Activated naive CD4-positive, alpha-beta T cell (primary cell): ENCODE measurements at places on chromosomes 16 and 17.

DNA sequence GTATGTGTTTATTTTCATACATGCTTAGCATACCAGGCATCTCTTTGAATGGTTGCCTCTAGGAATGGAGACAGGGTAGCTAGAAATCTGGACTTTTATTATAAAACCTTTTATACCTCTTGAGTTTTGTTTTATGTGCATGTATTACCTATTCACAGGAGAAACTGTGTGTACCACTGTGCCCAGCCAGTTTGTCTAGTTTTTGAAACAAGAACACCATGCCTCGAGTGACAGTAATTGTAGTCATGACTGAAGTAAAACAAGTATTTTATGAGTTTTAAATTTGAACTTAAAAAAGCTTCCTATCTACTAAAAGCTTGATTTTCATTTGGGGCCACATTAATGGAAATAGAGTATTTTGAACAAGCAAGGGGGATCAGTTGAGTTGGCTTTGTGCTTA, 57.4 kb downstream of the SNTB2 start:
- no peak for DNase-seq

DNA sequence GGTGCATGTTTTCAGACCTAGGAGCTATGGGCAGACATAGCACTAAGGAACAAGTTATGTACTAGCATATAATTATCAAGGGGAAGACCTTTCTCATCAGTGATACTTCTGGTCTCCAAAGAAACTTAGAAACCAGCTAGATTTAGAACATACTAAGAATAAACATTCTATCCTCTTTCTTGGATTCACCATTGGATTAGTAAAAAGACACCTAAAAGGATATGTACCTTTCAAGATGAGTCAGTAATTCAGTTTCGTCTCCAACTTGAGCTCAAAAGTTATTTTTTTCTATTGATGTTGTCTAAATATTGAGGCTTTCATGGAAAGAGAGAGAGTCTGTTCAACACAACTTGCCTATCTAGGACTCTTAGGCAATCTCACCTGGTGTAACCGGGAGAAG, 13.2 kb downstream of the ZNF821 start:
- no peak for DNase-seq

GRCh38 chr17:8954339-8954738, 11.2 kb downstream of the PIK3R5 start:
- DNase-seq = no peak

GRCh38 chr17:1371893-1372590, 28.0 kb downstream of the YWHAE start:
- no peak for DNase-seq

GRCh38 chr17:64534187-64534586, 27.4 kb downstream of the CEP95 start:
- no peak for DNase-seq

- DNase-seq = no peak
These were observed 3.5 kb upstream of the CDC27 start for GRCh38 chr17:47192554-47192953.

DNA sequence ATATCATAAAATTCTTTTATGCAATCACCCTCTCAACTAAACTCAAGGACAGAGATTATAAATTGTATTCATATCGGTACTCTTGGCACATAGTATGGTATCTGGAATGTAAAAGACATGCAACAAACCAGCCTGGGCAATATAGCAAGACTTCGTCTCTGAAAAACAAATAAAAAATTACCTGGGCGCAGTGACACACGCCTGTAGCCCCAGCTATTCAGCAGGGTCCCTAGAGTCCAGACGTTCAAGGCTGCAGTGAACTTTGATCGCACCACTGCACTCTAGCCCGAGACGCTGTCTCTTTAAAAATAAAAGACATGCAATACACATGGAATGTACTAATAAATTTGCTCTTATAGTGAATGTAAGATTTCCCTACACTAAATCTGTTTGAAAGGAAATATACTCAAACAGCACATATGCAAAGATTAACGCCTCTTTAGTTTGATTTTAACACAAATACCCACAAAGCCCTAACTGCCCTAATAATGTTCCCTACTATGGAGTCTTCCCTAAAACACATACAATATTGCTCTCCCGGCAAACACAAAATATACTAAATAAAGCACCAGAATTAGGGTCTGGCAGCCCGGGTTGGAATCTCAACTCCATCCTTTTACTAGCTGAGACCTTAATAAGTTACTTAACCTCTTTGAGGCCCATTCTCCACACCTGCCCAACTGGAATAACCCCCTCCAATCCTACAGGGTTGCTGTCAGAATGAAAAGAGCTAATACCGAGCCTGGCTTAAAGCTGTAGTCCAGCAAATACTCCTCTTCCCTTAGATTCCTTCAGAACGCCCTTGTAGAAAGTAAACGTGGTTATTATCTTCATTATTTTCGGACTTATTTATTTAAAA, 1.2 kb downstream of the ABCA5 start:
- no peak for DNase-seq

- DNase-seq = no peak
These were observed 7.2 kb downstream of the ARL2BP start for GRCh38 chr16:57252148-57252721.

GRCh38 chr17:57634713-57635465, 110.2 kb downstream of the CCDC182 start:
- DNase-seq = no peak

- no peak for DNase-seq
These were observed 1.5 kb downstream of the LRRC3C start for GRCh38 chr17:39928858-39929645.

DNA sequence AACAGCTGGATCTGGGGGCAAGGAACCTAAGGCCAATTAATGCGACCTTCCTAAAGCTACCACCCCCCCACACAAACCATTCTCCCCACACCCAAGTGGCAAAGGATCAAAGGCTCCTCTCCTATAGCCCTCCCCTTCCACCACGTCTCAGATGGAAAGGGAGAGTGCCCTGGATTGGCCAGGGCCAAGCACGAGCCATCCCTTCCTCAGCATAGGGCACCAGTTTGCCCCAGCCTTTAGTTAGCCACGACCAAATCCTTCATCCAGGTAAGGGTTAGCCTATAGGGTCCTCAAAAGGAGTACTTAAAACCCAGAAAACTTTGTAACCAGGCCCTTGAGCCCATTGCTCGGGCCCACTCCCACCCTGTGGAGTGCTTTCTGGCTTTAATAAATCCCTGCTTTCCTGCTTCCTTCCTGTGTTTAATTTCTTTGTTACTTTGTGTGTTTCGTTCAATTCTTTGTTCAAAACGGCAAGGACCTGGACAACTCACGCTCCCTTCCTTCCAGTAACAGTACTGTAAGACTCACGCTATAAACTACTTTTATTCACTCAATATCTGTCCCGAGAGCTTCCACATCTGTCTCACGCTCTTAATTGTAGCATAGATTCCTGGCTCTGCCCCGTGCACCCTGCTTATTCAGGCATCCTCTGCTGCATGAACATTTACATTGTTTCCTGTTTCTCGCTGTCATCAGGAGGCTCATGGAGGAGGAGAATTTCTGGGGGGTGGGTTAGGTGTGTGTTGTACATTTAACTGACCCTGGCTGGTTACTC, 62.3 kb downstream of the TNFRSF13B start:
- DNase-seq = no peak

DNA sequence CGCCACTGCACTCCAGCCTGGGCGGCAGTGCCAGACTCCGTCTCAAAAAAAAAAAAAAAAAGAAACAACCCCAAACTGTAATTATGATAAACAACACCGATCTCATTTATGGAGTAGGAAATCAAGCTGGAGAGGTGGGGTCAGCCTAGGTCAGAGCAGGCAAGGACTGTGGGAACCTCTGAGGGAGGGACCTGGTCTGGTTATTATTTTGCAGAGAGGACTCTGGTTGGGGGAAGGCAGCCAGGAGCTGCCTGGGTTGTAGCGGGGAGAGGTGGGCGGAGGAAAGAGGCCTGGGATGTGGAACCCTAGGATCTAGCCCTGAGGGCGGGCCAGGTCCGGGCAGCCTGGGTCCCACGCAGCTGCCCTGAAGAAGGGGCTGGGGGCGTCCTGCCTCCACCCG, 10.9 kb upstream of the HS3ST6 start:
- DNase-seq = no peak

- no peak for DNase-seq
These were observed 24.0 kb downstream of the TNRC6A start for GRCh38 chr16:24753437-24753836.

GRCh38 chr17:80718428-80718827, 173.8 kb downstream of the RPTOR start:
- DNase-seq = no peak

- no peak for DNase-seq
These were observed 27.2 kb downstream of the NAGPA start for GRCh38 chr16:5006348-5007193.
